ENCODE measurements at places on chromosomes 12 and 14.

DNA sequence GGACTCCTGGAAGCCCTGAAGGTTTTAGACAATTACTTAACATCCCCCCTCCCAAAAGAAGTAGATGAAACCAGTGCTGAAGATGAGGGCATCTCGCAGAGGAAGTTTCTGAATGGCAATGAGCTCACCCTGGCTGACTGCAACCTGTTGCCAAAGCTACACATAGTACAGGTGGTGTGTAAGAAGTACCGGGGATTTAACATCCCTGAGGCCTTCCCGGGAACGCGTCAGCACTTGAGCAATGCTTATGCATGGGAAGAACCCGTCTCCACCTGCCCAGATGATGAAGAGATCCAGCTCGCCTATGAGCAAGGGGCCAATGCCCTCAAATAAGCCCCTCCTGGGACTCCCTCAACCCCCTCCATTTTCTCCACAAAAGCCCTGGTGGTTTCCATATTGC is 10.6 kb upstream of the SPPL3 start:
- DNase-seq: no peak

GRCh38 chr14:100015251-100015655 is 50.0 kb upstream of the EVL start:
- no peak for DNase-seq

DNA sequence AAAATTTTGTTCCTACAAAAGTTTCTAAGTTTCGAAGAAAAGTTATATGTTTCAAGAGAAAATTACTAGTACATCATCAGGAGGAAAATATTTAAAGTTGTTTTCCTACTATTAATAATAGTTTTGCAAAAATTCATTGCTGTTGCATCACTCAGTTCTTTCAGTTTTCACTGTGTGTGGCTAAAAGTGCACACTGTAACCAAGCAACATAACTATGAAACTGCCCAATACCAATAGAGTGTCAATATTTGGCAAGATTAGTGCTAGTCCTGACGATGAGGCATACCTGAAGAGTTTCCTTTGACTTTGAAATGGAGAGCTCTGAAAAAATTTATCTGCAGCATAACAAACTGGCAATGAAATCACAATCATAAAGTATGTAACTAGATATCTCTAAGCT is 194.3 kb downstream of the CPNE8 start:
- DNase-seq: no peak

- peak; percentile 73 for DNase-seq
These were observed 57.1 kb downstream of the ATG14 start for GRCh38 chr14:55354500-55354899.

- DNase-seq: no peak
These were observed 401.3 kb downstream of the FUT8 start for GRCh38 chr14:65813760-65814384.

Measured in NCI-H1694 (cell line).